RWPE1 (cell line): ENCODE measurements at places on chromosomes 2 and 18.

- DNase-seq, result peak; percentile 62
Observed at GRCh38 chr2:150485871-150486538, 1.5 kb downstream of the RND3 start.

DNA sequence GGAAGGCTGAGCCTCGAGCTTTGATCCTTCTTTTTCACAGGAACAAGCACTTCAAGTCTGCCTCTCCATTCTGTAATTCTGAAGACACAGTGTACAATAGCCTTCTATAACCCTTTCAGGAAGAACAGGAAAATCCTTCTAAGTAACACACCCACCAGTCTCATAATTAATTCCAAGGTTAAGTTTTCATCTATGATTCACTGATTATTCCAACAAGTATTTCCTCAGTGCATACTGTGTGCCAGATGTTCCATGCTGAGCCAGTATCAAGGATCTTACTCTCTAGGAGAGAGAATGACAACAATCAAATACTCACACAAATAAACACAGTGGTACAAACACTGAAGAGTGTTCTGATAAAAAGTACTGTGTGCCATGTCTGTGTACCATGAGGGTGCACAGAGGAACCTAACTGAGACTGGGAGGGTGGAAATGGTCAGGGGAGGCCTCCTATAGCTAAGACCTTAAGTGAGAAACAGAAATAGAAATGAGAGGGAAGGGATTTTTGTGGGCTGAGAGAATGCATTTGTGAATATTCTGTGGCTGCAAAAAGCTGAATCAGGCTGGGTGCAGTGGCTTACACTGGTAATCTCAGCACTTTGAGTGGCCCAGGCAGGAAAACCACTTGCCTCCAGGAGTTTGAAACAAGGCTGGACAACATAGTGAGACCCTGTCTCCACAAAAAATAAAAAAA, 7.3 kb upstream of the MTLN start:
- peak; percentile 38 for DNase-seq

DNA sequence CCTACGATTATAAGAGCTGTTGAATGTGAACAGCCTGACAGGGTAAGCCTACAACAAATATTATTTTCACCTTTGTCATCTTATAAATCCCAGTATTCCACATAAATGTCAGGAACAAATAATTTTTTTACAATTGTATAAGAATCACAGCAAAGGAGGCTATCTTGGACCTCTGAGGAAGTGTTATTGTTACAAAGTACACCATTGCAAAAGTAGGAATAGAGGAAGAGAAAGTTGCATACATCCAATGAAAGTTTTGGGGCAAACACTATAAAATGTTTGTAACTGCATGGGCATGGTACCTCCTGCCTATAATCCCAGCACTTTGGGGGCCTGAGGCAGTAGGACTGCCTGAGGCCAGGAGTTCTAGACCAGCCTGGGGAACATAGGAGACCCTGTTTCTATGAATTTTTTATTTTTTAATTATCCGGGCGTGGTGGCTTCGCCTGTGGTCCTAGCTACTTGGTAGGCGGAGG, 715 bp upstream of the MEMO1 start:
- DNase-seq, result no peak

DNA sequence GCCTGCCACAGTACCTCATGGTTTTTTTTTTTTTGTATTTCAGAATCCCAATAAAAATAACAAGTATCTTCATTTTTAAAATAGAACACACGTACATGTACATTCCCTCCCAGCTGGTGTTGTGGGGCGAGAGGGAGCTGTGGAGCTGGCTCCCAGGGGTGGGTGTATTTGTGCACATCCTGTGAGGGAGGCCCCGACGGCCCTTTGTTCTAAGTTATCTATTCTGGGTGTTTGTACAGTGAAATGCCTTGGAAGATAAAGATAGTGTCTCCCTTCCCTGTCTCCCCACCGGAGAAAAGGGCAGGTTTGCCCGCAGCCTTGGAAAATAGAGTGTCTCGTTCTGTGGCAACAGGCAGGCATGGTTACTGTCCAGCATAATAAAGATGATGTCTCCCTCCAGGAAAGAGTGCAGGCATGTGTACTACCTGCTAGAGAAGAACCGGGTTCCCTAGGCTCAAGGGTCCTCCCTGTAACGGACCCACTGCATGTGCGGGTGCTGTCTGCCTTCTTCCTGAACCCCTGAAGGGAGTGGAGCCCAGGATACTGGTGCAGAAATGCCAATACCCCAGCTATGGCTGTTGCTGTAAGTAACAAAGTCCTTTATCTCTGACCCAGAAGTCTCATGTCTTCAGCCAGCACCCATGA, 12.1 kb upstream of the ALLC start:
- DNase-seq, result no peak

DNA sequence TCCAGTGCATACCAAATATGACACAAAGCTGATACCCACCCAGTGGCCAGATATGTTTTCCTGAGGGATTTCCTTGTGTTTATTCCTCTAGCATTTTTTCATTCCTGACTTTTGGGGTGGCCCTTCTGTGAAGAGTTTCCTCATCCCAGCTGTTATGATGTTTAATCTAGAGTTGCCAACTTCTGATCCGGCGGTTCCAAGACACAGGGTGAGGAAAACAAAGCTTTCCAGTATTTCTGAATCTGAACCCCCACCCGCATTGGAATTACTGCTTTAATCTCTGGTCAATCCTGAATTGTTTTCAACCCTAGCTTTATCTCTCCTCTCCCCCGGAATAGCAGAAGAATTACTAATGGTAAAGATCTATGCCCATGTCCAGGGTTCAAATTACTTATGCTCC, 39.2 kb upstream of the PNPT1 start:
- no peak for DNase-seq

GRCh38 chr2:20449501-20450200, 2.8 kb downstream of the RHOB start:
- DNase-seq, result no peak

GRCh38 chr2:148305476-148305875, 284.6 kb downstream of the MBD5 start:
- DNase-seq, result no peak

- DNase-seq, result no peak
Observed at GRCh38 chr2:42851186-42851585, 58.8 kb upstream of the HAAO start.

DNA sequence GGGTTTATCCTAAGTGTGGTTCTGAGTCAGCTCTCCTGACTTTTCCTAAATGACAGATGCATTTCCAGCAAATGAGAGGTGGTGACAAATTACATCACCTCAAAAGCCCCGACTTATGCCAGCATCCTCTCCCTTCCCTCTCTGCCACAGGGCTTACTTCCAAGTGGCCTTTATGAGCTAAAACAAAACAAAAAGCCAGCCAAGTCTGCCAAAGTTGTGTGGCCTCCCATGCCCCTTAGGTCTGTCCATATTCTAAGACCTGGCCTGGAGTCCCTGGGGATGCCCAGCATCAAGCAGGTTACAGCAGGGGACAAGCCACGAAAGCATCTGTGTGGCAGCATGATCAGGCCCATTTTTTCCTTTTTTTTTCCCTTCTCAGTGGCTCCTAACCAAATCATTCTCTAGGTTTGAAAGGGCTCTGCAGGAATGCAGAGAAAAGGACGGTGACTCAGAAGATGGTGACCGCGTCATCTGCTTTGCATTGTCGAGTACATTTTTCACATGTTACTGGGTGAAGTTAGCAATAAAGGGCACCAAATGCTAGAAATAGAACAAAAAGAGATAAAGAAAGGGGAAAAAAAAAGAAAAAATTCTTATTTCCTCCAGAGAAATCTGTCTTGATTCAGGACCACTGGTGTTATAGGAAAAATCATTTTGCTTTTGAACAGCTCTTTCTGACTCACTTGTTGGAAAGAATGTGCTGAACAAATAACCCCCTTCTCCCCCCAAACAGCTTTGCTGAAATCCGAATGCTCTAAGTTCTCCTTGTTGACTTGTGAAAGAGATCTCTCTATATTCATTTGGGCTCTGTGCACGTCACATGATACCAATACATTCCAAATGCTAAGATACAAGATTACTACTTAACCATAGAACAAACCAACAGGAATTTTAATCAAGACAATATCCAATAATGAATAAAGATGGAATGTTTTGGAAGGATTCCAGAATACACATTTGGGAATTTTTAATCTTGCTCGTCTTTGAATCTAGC, 178.7 kb downstream of the EN1 start:
- DNase-seq, result peak; percentile 75

- DNase-seq, result no peak
Observed at GRCh38 chr2:156909983-156910382, 347.5 kb upstream of the GALNT5 start.

DNA sequence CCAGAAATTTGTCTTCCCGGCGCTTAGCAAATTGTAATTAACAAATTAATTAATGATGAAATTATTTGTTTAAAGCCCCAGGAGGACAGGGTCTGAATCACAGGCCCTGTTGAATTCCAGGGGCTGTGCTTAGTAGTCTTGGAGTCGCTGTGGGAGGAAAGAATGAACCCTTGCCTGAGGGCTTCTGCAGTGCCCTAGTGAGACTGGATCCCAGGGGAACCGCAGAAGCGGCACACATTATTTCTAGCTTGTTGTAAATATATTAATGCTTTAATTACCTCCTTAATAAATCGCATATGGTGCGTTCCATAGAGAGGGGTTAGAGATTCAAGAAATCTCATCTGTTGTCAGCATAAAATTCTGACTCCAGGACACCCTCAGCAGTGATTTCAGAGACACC, 235.4 kb downstream of the CELF4 start:
- DNase-seq, result no peak

DNA sequence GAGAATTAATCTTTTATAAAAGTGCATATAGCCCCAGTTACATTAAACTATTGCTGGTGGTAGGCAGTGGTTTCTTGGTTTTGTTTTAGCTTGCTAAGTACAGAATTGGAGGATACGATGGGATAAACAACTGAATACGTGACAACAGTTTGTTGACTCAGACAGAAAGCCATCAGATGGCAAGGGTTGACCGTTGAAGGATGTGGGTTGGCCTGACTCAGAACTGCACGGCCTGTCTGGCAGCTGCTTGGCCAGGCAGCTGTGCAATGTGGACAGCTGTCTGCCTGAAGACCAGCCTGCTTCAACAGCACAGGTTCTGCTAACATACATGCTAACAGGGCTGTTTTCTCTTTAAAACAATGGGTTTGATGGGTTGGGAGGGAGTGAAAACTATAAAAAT, 46.6 kb downstream of the PRKRA start:
- DNase-seq, result no peak

DNA sequence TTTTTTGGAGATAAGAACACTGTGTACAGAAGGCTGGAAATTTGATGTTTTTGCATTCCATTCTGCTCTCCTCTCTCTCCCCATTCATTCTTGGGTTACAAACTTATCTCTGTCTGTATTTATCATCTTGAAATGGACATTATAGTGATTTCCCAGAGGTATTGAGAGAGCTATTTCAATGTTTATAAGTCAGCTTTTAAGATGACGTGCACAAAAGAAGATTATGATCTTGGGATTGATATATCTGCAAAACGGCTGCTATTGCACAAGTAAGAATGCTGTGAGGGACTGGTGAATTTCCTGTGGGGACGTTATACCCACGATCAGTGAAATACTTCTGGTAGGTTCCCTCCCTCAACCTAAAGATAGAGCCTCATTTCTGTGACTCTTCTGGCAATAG, 61.0 kb upstream of the DTNA start:
- no peak for DNase-seq

- no peak for DNase-seq
Observed at GRCh38 chr2:150802635-150803034, 315.2 kb upstream of the RND3 start.
